Lung (tissue), 17 donors: ENCODE measurements at places on chromosomes 2 and 18.

DNA sequence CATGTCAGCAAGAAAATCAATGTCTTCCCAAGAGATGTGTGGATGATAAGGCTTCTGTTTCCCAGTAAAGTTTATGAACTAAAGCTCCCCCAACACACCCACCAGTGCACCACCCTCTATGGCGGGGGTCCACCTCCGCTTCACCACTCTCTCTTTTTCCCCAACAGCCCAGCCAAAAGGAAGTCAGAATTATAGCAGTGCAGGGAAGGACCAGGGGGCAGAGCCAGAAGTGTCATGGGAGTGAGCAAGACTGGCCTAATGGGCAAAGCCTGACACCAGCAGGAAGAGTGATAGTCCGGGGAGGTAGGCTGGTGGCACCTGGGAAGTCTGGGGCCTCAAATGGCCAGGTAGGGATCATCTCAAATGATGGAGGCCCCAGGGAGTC lies 167.7 kb downstream of the ZFP36L2 start:
- no peak for DNase-seq

DNA sequence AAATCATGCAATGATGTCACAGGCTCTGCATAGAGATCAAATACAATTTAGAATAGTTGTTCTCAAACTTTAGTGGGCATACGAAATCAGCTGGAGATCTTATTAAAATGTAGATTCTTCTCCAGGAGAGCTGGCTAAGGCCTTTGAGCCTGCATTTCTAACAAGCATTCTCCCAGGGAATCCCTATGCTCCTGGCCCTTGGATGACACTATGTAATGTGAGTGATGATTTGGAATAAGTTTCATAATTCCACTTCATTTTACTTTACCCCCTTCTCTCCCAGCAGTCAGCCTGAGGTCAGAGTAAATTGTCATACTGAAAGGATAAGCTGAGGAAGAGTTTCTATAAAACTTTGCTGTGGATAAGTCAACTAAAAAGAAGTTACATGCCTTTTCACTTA lies 189.1 kb downstream of the UBE2E3 start:
- no peak for DNase-seq

DNA sequence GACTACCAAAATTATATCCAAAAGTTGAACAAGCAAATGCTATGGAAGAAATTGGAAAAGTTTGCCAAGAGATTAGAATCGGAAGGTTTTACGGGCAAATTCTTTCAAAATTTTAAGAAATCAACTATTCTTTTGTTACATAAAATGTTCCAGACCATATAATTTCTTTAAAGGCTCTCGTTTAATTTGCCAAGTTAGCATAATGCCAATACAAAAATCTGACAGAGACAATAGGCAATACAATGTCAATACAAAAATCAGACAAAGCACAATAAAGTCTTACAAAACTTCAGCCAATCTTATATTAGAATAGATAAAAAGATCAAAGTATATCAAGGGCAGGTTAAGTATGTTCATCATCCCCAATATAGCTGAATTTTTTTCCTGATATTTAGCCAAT lies 224.2 kb downstream of the BCL11A start:
- no peak for DNase-seq

GRCh38 chr2:216618785-216619184 lies 14.4 kb upstream of the IGFBP2 start:
- DNase-seq, result no peak

GRCh38 chr2:100240386-100240785 lies 81.9 kb downstream of the LONRF2 start:
- no peak for DNase-seq

DNA sequence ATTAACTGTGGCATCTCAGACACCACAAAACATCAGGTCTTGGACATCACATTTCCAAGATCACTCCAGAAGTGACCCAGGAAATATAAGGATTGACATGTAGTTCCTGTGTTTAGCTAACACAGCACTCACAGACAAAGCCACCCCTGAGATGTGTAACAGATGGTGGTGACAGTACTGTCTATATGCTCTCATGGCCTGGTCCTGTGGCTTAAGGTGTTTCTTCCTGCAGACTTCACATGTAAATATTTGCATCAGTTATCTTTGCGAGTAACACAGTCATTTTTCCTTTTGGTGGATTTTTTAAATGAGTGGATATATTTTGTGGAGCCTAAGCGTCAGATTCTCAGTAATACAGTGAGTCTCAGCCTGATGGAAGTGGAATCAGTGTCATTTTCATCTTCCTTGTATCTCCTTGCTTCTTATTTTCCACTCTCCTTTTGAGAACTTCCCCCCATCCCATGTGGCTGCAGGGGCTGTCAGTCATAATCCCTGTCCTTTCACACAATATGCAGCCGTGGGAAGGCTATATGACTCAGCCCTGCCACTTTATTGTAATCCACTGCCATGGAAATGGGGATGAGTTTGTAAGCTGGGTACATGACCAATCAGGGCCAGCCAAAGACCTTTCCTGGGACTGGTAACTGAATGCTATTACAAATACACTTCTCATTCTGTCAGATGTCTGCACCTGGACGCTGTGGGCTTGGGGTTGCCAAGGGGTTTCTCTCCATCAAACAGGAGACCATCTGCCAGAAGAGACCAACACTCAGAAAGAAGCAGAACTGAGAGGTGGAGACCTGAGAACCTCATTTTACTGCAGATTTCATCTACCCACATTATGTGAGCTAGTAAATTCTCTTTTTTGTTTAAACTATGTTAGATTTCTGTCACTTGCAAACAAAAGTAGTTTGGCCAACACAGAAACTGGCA lies 74.3 kb downstream of the ICOS start:
- DNase-seq, result no peak

GRCh38 chr2:133166031-133166430 lies 402.2 kb downstream of the NCKAP5 start:
- no peak for DNase-seq

DNA sequence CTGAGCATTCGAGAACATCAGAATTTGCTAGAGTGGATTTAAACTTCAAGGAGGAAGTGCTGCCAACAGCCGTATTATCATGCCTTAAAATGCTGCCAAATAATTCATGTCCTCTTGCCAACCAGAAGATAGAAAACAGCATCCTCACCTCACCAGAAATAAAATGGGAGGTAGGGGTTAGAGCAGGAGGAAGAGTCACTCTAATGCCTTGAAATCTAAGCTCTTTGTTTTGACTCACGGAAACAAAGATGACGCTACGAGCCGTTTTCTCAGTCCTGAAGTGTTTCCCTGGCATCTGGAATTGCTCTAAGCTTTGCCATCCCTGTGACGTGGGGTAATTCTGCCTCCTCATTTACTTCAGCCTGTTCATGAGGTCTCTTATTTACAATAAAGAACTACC lies 97.1 kb downstream of the PRPF40A start:
- no peak for DNase-seq

GRCh38 chr18:50879302-50880118 lies 592 bp downstream of the ME2 start:
- DNase-seq, result peak; percentile 60

- no peak for DNase-seq
These were observed 21.4 kb downstream of the DGKD start for GRCh38 chr2:233375490-233376314.

- DNase-seq, result no peak
These were observed 663.9 kb upstream of the LRRTM1 start for GRCh38 chr2:80968450-80968849.

DNA sequence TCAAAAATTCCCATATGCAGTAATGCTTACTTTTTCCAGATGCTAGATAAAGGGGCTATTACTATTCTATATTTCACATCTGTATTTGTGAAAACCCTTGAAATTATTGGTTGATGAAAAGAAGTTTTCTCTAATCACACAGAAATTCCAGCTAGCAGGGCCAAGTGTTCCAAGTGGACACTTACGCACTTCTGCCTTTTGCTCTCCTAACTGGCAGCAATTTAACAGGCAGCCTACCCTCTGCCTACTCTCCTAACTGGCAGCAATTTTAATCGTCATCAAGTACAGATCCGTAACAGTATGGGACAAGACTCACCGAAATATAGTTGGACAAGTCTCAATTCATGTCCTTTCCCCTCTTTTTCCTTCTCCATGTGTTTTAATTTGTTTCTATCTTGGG lies 12.0 kb downstream of the LRRC30 start:
- DNase-seq, result no peak
